Astrocyte of the spinal cord (primary cell): ENCODE measurements at places on chromosomes 6 and 20.

DNA sequence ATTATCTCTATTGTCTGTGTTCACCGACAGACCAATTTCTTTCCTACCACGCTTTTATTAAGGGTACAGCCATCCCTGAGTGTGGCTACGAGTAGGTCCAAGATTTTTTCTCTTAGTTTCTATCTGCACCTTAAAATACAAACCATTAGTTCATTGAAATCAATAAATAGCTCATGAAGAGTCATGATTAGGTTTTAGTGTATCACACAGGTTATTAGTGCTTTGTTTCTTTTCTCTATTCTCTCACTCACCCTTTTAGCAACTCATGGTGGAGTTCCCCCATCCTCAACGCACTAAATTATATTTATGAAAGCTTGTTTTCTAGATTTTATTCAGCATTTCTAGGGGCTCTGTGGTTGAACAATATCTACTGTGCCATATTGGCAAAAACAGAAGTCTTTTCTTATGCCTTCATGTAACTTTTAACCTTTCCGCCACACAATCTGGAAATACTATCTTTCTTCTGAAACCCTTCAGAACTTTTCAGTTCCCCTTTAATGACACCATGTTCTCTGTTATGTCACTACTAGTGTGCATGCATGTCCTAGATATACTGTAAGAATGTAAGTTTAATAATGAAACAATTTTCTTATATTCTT lies 128.2 kb upstream of the LAMA2 start:
- no peak for DNase-seq

GRCh38 chr6:3759646-3760232 lies 8.2 kb upstream of the PXDC1 start:
- peak; percentile 89 for DNase-seq

DNA sequence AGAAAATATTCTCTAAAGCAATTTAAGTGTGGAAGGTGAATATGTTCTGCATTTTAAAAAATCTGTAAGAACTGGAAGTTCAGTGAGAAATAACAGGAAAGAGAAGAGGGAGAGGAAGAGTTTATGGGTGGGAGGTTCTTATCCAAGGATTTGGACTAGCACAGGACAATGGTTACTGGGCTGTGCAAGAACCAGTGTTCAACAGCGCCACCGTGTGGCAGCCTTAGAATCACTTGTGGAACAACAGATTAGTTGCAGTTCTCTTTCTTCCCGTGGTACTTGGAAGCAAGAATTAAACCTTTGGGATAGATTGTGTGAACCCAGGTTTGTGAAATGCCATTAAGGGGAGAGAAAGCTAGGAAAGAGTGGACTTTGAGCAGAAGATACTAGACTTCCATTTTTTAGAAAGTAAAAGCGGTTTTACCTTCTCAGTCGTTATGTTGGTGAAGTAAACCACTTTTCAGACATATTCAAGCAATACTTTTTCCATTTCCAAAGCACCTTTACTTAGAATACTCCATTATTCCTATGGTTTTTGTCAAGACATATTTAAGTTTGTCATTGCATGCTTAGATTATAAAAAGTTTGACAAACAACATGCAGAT lies 436.7 kb downstream of the RNF144B start:
- DNase-seq, result peak; percentile 11

DNA sequence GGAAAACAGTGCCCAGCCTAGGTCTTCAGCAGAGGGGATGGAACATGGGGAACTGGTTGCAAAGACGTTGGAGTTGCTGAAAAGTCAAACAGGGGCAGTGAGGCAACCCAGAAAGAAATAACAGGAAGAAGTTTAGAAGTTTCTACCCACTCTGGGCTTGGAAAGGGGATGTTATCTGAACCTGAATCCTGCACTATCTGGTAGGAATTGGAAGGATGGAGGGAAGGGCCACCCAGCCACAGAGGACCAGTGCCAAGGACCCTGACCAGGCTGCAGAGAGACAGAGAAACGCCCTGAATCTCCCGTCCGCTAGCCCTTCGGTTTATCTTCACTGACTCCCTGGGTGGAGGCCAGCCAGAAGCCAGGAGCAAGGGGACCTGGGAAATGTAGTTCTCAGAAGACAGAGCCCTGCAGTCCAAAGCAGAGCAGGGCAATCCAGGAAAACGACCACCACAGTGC lies 217.3 kb upstream of the RREB1 start:
- no peak for DNase-seq

GRCh38 chr20:37179683-37180524 lies 556 bp upstream of the MROH8 start:
- DNase-seq, result peak; percentile 56

GRCh38 chr6:165922309-165922794 lies 245.3 kb downstream of the TBXT start:
- DNase-seq, result peak; percentile 74

DNA sequence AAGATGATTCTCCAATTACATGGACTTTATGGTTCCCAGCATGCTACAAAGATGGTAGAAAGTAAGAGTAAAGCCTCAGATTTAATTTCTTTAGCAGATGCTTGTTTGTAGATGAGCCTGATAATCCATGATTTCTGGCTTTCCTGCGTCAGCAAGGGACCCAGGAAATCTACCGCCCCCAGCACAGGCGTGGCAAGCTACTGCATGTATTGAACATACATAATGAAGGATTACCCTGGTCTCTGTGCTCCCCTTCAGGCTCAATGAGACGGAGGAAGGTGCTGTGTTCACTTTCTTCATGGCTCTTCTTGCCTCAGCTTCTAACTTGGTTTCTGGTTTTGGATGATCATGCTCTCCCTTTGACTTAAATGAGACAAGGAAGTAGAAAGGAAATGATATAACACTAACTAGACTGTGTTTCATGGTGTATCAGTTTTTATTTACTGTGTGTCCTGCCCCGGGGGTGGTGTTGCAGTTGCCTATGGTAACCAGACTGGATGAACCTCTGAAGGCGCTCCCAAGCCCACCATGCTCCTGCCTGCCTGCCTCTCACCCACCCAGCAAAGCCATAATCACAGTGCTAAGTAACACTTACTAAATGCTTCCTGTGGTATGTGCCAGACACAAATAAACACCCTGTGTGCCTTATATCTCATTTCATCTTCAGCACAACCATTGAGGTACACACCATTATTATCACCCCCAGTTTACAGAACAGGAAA lies 17.9 kb downstream of the GCM1 start:
- DNase-seq, result no peak

DNA sequence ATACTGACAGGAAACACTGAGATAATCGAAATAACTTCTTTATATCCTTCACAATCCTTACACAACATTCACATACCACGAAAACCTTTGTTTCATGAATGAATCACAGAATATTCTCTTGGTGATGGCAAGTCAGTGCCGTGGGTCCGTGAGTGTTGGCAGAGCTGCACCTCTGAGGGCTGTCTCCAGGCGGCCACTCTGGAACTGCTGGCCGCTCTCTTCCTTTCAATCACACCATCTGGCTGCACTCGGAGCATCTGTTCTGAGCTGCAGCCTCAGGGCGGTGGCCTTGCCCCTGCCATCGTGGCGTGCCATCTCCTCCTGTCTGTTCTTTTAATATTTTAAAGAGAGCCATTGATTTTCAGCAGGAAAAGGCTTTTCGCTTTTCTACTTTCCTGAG lies 129.4 kb upstream of the AFDN start:
- DNase-seq, result peak; percentile 17

- DNase-seq, result peak; percentile 45
These were observed 105.2 kb downstream of the OR2B2 start for GRCh38 chr6:27806981-27807440.

DNA sequence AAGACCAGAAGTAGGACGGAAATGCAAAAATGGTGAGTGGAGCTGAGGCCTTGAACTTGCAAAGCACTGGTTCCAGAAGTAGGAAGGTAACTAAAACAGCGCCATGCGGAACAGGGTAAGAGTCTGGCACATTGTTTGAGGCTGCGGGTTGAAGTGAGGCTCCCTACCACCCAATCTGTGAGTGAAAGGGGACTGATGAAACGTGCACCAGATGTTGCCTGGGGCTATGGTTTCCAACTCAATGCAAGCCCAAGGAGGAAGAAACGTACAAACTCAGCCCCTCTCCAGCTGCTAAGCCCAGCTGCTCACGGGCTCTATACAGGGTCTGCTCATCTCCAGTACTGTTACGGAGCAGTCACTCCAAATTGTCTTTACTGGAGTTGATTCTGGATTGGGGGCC lies 68.7 kb upstream of the KCNK16 start:
- DNase-seq, result no peak

- DNase-seq, result no peak
These were observed 118.9 kb downstream of the RIN2 start for GRCh38 chr20:19876828-19877460.

GRCh38 chr6:14016935-14017625 lies 92.3 kb downstream of the RNF182 start:
- DNase-seq, result no peak

DNA sequence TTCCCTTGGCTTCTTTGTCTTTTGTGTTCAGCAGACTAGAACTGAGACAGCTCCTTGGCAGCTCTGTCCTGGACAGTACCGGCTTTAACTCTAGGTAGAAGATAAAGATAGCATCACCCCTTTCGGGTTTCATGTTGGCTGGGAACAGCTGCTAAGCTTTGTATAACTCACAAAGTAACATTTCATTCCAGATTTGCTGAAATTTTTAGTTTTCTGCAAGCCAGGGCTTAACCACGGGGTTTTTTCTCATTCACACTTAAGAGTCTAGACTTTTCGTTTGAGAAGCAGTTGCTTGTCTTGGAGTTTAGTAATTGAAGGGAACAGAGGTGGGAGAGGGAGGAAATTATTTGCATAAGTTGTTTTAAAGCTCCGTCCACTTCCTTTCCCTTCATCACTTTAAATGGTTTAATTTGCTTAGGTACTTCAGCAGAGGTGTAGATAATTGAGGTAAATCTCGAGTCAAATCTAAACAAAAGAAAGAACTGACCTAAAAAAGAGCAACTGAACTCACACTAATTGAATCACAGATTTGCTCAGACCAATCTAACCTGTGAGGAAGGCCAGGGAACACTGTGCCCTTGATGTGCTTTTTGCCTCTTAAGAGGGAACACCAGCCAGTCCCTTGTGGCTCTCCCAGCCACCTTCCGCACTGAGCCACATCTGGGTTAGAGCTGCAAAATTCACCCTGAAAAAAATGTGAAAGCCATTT lies 48.3 kb downstream of the RREB1 start:
- DNase-seq, result no peak

DNA sequence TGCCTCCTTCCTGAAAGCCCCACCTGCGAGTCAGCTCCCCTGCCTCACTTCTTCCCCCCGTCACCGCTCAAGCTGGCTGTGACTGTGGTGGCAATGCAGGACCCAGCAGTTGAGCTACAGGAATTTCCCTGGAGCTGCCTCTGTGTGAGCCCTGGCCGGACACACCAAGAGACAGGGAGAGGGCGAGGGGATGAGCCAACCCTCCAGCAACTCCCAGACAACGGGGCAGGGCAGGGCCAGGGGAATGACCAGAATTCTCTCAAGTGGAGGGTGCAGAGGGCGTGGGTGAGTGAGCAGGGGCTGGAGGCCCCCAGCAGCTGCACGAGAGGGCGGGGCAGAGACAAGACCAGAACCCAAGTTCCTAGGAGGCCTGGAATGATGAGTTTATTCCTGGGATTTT lies 4.9 kb upstream of the ARFGAP1 start:
- no peak for DNase-seq

- DNase-seq, result no peak
These were observed 138.0 kb downstream of the GJA1 start for GRCh38 chr6:121573481-121573880.

DNA sequence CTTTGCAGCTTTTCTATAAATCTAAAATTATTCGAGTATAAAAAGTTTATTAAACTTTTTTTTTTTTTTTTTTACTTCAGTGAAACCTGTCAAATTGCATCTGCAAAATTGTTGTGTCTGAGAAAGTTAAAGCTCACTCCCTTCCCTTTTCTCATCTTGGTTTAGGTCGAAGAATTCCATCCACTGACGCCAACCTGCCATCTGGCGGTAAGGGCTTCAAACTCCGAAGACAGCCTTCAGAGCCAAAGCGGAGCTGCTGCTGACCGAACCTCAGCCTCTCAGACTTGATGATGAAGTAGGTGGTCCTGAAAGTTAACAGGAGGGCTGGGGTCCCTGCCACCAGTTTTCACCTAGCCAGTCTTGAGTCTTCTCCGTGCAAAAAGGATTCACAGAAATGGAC lies 29.6 kb upstream of the VAPB start:
- DNase-seq, result no peak

DNA sequence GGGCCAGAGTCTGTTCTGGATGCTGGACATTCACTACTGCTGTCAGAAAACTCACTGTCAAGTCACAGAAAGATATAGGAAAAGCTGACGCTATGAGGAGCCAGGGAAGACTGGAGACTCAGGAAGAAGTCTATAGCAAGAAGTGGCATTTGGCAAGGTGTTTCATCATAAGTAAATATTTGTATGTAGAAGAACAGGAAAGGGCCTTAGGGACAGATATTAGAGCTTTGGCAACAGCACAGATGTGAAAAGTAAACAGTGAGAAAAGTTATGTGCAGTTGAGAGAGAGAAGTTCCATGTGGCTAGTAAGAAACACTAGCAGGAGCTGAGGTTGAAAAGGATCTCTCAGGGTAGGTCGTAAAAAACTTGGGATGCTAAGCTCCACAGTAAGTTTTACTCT lies 868.9 kb downstream of the PHF3 start:
- no peak for DNase-seq

GRCh38 chr20:56350842-56351241 lies 7.9 kb upstream of the FAM210B start:
- DNase-seq, result no peak

DNA sequence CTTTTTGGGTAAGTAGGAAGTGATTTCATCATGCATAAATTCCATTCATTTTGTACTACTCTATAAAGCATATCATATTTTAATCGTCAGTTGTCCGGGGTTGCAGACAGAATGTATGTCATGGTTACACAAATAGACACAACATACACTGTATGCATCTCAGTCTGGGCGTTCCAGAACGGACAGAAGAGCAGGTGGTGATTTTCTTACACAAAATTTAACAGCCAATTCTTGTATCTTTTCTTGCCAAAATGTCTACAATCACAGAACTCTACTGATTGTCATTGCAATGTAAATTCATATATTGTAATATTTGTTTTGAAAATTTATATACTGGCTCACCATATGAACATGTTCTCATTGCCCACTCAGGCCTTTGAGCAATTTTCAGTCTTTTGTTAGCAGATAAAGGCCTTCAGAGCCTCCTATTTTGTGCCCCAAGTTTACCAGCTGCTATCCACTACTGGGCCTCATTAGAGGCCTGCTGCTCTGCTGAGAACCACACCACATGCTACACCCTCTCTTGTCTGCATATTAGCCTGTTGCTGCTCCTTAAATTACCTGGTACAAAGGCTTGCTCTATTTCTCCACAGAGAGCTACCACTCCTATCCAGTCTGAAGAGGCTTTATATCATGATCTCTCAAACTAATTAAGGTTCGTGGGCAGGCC lies 61.5 kb downstream of the PRDM13 start:
- no peak for DNase-seq

GRCh38 chr6:65728879-65729479 lies 22.0 kb upstream of the EYS start:
- DNase-seq, result no peak
